EL (cell line): ENCODE measurements at places on chromosomes 2 and 18.

- no peak for DNase-seq
Observed at GRCh38 chr2:66362701-66363100, 72.2 kb upstream of the MEIS1 start.

GRCh38 chr18:79687806-79688205 lies 8.2 kb downstream of the CTDP1 start:
- DNase-seq, result peak; percentile 42

DNA sequence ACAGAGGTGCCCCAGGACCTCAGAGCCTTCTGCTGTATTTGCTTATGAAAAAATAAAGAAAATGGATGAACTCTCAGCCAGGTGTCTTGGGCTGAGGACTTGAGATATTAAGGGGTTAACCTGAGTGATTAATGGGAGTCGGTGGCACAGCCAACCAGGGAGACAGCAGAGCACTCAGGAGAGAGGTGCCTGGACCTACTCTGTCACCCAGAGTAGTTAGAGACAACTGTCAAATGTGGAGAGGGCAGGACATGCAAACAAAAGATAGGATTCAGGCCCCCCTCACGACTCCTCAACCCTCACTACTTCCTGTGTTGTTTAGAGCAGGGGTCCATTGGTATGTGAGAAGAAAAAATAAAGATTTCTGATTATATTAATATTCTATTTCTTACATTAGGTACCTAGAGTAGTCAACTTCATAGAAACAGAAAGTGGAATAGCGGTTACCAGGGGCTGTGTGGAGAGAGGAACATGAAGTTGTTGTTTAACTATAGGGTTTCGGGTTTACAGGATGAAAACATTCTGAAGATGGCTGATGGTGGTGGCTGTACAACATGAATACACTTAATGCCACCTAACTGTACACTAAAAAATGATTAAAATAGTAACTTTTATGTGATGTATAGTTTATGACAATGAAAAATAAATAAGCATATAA lies 28.6 kb upstream of the CETN1 start:
- DNase-seq, result no peak

DNA sequence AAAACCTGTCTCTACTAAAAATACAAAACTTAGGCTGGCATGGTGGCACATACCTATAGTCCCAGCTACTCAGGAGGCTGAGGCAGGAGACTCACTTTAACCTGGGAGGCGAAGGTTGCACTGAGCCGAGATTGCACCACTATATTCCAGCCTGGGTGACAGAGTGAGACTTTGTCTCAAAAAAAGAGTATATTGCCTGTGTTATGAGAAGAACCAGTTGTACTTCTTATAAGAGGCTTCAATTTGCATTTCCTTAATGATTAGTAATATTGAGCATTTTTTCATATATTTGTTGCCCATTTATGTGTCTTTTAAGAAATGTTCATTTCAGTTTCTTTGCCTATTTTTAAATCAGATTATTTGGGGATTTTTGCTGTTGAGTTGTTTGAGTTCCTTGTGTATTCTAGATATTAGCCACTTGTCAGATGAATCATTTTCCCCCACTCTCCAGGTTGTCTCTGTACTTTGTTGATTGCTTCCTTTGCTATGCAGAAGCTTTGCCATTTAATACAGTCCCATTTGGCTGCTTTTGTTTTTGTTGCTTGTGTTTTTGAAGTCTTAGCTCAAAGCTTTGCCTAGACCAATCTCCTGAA lies 75.8 kb upstream of the LRPPRC start:
- DNase-seq, result no peak

DNA sequence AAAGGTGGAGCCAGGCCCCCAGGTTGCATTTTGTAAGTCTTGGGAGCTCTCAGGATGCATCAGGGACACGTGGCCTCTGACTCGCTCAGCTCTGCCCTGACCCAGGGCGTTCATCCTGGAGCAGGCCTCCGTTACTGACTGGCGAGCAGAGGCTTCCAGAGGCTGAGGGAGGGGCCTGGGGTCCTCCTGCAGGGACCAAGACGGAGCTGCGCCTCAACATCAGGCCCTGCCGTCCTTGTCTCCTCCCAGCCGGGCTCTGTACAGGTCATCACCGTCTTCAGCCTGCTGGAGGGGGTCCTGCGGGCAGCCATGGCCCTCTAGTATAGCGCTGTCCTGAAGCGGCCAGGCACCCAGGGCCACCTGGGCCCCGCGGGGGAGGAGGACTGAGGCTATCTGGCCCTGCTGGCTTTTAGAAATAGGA lies 10.2 kb upstream of the ALPP start:
- peak; percentile 54 for DNase-seq

- no peak for DNase-seq
Observed at GRCh38 chr18:65057439-65058083, 693.3 kb upstream of the CDH7 start.

- no peak for DNase-seq
Observed at GRCh38 chr2:142580691-142581090, 296.8 kb upstream of the KYNU start.

DNA sequence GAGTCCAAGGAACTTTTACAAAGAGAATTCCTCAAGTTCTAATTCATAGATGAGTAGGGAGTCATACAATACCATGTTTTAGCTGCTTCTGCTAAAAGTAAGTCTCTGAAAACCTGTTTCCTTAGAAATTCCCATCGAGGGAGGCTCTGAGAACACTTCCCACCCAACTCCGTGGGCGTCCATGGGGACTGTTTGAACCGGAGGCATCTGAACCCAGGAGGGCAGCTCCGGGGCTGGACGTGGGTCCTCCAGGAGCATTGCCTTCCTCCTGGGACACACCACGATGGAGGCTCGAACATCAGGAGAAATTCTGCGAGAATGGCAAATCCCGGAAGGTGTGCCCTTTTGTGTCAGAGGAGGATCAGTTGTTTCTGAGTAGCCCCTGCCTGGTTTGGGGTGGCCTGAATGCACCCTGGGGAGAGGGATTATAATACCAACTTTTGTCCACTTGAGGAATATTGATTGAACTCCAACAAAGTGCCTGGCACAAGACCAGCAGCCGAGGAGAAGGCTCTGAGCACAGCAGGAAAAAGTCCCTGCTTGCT lies 327.5 kb upstream of the SALL3 start:
- DNase-seq, result no peak

- no peak for DNase-seq
Observed at GRCh38 chr2:58826795-58827194, 585.7 kb upstream of the FANCL start.

- DNase-seq, result no peak
Observed at GRCh38 chr2:45072862-45073237, 63.6 kb upstream of the SIX2 start.

DNA sequence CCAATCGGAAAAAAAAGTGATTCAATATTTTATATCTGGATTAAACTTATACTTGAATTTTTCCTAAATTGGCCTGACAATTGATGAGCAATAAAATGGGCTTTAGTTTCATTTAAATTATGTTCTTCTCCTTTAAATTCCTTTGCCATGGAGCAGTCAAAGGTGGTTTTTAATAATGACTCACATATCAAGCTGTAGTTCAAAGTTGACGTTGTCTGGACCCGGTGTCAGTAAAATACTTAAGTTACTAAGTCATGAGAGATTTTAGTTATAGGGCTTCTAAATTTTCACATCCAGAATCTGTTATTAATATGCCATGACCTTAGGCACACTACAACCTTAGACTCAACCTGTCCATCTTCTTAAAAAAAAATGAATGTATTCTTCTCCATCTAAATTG lies 62.5 kb downstream of the CDH2 start:
- peak; percentile 83 for DNase-seq

- DNase-seq, result peak; percentile 62
Observed at GRCh38 chr2:189253836-189254235, 74.3 kb upstream of the COL5A2 start.

- no peak for DNase-seq
Observed at GRCh38 chr2:35978218-35978617, 377.4 kb upstream of the CRIM1 start.

DNA sequence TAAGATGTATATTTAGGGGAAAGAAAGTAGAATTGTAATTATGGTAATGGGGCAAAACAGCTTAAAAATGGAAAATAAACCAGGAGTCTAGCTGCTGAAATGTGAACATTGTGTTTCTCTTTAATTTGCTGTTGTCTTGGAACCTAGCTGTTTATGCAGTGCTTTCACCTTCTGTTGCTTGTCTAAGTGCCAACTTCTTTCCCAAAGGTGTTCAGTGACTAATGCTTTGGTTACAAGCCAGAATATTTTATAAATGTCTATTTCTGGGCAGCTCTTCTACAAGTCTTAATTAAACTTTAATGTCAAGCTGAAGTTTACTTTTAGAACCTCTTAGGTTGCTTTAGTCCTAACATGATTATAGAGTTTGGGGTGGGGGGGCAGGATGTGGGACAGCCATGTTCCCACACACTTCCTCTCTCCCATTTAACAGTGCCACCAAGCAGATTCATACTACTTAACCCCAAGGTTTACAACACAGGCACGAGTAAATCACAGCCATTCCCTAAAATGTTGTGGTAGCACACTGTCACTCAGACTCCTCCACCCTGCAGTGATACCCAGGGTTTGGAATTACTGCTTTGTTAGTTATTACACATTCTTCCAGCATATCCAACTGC lies 60.6 kb downstream of the ITGA4 start:
- no peak for DNase-seq

DNA sequence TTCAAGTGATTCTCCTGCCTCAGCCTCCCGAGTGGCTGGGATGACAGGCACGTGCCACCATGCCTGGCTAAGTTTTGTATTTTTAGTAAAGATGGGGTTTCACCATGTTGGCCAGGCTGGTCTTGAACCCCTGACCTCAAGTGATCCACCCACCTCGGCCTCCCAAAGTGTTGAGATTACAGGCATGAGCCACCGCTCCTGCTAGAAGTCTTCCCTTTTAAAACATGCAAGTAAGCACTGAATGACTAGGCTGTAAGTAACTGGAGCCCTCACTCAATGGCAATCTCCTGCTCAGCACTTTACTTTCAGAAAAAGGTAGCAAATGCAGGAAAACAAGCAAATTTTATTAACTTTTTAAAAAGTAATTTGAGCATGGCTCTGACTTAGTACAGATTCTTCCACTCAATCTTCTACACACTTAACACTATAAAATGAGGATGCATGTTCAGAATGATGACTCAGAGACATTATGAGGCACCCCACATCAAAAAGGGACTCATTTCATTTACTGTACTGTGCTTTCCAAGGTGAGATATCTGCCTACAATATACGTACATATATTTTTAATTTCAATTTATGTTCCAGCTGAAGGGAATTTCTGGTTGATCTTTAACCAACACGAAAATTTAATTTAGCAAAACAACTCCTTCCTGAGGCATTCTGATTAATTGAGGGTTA lies 6.6 kb upstream of the NCK2 start:
- no peak for DNase-seq

GRCh38 chr2:588074-588645 lies 89.0 kb downstream of the TMEM18 start:
- no peak for DNase-seq

DNA sequence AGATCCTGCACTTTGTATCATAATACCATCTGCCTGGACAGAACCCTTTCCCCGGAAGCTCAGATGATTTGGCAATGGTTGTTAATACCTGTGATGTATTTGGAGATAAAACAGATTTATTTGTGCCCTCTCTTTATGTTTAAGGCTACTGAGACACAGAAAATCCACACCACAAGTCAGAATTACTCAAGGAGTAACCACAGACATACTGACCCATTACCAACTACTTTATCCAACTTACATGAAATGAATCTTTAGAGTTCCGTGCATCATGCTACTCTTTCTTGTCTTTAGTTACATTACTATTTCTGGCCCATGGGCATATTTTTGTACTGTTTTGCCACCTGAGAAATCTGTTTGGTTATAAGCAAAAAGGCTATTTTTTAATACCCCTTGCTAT lies 384.0 kb downstream of the STK39 start:
- no peak for DNase-seq
